ENCODE measurements at places on chromosomes 12 and 14.

DNA sequence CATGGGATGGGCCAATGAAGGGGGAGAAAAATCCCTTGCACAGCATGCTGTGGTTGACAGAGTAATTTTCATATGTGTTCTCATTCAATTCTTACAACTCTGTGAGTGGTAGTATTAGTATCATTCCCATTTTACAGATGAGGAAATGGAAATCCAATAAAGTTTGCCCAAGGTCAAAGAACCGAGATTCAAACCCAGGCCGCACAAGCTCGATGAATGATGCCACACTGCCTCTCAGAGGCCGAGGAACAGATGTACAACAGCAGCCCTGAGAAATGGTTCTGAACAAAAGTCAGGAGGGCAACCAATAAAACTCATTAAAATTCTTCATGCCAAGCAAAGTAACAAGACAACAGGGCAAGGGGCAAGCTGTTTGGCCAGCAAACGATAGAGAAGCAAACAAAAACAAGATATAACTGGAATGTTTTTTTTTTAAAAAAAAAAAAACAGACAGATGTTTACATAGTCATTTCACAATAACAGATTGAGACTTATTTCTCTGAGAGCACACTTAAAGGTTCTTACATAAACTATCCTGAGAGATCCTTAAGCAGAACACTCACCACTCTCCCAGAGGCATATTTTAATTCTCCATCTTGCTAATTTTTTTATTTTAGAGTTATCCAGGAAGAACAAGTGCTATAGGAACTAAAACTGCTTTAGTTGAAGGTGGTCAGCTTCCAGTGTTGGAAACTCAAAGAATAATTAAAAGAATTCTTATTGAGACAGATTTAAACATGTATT, 85.8 kb downstream of the EXOC5 start:
- no peak for DNase-seq

DNA sequence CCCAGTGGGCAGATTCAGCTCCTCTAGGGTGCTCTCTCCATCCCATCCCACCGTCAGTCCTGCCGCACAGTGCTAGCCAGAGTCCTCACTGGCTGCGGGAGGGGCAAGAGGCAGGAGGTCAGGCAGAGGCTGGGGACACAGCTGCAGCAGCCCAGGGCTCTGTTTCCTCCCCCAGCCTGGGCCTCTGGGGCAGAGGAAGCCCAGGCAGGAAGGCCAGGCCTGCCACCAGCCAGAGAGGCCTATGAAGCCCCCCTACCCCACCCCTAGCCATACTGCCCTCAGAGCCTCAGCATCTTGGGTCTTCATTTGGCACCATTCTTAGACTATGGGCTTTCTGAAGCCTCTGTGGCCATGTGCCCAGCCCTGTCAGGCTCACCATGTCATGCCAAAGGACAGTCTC, 3.4 kb downstream of the ACVRL1 start:
- DNase-seq, result no peak

GRCh38 chr14:61486930-61487495, 165.6 kb downstream of the PRKCH start:
- DNase-seq, result no peak

DNA sequence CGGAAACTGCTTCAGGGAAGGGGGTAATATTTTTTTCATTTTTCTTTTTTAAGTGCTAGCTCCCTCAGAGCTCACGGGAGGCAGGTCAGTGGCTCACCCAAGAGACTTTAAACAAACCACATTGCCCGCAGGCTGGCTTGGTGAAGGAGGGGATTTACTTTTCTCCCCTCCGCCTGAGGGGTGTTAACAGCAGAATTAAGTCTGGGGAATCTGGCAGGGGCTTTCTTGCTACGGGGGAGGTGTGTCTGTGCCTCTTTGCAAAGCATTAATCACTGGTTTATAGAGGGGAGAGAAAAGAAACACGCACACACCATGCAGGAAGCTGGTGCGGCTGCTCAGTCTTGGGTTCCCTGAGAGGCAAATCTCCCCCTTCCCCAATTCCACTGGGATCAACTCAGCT, 26.2 kb upstream of the TBX3 start:
- no peak for DNase-seq

DNA sequence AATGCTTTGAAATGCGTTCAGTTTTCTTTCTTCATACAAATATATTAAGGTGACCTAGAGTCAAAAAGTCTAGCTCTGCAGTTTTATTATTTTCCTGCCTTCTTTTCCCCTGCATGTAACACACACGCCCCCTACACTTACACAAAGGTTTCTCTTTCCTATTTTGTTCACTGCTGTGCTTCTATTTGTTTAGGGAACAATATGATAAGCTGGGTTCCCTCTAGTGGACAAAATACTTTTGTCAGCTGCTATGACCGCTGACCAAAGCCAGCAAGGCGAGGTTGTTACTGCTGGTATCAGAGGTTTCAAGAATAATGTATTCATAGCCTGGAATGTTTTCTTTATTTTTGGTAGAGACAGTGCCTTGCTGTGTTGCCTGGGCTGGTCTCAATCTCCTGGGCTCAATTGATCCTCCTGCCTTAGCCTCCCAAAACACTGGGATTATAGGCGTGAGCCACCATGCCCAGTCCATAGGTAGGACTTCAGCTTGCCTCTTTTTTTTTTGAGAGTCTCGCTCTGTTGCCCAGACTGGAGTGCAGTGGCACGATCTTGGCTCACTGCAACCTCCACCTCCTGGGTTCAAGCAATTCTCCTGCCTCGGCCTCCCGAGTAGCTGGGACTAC, 33.4 kb downstream of the FNTB start:
- no peak for DNase-seq

- DNase-seq, result no peak
Observed at GRCh38 chr12:132171293-132171967, 27.2 kb downstream of the NOC4L start.

DNA sequence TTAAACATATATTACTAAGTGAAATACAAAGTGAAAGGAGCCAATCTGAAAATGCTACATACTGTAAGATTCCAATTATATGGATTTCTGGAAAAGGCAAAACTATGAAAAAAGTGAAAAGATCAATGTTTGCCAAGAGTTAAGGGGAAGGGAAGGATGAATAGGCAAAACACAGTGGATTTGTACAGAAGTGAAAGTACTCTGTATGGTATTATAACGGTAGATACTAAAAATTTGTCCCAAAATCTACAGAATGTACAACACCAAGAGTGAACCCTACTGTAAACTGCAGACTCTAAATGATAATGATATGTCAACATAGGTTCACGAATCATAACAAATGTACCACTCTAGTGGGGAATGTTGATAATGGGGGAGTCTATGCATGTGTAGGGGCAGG, 17.8 kb downstream of the EEA1 start:
- no peak for DNase-seq

GRCh38 chr14:21081521-21082142, 11.5 kb downstream of the ARHGEF40 start:
- DNase-seq, result no peak
